ENCODE measurements at places on chromosomes 12 and 14. TPM values are rescaled to one million over a fixed set of nuclear protein-coding genes. Genes with fewer than 3 reads are reported as not detected.

Gene ZNF219
- polyA plus RNA-seq: 12.6 TPM

Gene CD69
- 2.2 TPM for polyA plus RNA-seq

DNA sequence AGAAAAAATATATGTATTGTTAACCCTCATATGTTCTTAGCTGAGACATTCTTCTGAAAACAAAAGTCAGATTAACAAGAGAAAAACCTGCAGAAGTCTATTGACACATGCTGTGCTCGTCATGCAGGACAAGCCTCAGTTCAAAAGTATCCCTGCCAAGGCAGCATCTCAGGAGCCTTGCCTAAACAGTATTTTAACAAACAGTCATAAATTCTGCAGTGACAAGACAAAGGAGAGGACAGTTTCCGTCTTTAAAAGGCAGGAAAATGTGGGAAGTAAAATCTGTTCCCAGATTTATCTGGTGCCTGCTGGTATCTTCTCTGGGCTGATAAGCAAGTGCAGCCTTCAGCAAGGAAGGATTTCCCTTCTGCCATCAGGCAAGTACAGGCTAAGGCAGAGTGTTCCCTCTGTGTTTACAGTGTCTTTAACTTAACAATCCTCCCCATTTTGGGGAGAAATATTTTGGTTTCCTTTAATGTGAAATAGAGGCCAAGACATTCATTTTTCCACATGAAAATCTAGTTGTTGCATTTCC lies 480.2 kb upstream of the CCDC196 start:
- no peaks in the 10 kb centered on the region for H3K4me1 ChIP-seq
- H3K27me3 ChIP-seq: no peaks in the 10 kb centered on the region
- no peak for DNase-seq
- no peak overlapping the region for H3K4me3 ChIP-seq
- no peak overlapping the region for H3K27ac ChIP-seq

- H3K27me3 ChIP-seq: no peaks in the 10 kb centered on the region
- no peaks in the 10 kb centered on the region for H3K4me1 ChIP-seq
- H3K36me3 ChIP-seq: no peaks in the 10 kb centered on the region
Measured at GRCh38 chr12:78622529-78623195, 241.9 kb upstream of the SYT1 start.

GRCh38 chr14:23641915-23642588 lies 5.9 kb downstream of the DHRS2 start:
- no peak for DNase-seq
- no peaks in the 10 kb centered on the region for H3K4me1 ChIP-seq
- H3K27ac ChIP-seq: no peak overlapping the region
- no peaks in the 10 kb centered on the region for H3K27me3 ChIP-seq
- no peak overlapping the region for H3K4me3 ChIP-seq

DNA sequence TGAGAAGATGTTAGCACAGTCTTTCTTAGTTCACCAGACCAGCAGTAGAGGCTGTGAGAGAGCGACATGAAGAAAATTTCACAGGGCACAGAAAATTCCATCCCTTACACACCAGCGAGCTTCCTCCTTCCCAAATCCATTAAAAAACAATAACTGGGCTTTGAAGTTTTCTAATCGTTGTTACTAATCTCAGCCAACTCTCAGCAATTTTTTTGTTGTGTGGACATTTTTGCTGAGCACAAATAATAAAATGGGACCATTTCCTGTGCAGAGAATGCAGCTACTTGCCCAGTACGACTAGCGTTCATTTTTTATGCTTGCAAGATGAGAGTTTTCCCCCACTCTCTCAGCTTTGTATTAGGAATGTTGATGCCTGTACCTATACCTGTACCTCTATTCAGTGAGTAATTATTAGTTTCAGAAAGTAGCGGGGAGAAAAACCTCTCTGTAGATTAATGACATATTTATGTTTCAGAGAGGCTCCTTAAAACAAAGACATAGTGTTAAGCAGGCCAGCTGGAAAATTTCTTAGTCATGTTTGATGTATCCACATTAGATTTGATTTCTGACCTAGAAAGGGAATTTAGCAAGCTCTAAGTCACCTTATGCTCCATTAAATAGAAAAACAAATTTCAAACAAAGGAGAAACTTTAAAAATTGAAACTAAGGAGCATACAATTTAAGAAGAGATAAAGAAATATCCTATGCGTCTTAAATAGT lies 146.5 kb downstream of the SRGAP1 start:
- no peak overlapping the region for H3K27ac ChIP-seq
- H3K36me3 ChIP-seq: no peaks in the 10 kb centered on the region
- no peak for DNase-seq
- H3K4me3 ChIP-seq: no peak overlapping the region
- no peaks in the 10 kb centered on the region for H3K27me3 ChIP-seq

Data from kidney (tissue), 22 donors.